ENCODE measurements at places on chromosomes 7 and 10.

DNA sequence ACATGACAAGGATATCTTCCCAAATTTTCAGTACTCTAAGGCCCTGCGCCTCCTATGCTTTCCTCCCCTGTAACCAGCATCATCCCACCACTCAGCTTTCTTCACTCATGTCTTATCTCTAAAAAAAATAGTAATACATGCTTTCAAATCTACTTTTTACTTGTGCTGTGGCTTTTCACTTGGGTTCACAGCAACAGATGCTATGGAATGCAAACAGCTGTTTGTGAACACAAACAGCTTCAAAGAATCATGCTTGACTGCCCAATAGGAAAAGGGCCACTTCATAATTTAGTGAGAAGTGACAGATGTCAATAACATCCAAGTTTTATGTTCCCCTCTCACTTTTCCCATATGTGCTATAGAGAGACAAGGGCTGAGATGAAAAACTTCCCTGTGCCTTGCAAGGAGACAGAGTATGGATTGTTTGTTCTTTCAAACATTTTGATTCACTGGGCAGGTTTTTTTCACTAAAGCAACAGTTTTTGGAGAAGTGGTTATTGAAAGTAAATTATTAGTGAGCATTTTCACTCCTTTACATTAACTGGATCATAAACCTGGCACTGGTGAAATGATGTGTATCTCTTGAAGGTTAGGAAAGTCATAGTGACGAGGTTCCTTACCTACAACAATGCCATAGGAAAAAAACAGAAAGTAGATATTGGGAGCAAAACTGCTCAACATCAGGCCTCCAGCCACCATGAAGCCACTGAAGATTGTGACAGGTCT lies 37.3 kb downstream of the SLC16A9 start:
- DNase-seq: no peak

DNA sequence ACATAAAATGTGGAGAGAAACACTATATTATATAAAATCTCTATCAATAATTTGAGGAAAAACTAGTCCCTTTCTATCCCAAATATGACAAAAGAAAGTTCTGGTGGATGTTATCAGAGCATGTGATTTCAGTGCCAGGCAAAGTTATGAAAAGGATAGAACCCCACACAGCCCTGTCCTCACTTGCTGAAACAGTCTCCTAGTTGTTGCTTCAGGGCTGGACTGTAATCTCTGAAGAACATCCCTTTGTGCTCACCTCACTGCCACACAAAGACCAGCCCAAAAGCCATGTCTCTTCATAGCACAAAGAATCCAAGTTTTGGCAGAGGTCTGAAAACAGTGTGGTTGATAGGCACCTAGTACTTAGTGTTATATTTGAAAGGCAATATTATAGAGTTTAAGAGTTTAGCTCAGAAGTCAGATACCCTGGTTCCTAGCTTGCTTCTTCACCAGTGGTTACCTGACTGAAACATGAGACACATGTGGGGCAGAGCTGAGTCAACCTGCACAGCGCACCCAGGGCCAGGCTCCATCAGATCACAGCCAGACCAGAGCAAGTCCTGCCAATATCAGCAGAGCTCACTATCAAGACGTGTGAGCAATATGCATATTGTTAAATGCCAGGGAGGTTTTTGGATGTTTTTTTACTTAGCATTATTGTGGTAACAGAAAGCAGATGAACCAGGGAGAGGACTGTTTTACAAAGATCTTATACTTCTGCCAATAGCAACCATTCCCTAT lies 25.0 kb downstream of the CYP3A7 start:
- no peak for DNase-seq

DNA sequence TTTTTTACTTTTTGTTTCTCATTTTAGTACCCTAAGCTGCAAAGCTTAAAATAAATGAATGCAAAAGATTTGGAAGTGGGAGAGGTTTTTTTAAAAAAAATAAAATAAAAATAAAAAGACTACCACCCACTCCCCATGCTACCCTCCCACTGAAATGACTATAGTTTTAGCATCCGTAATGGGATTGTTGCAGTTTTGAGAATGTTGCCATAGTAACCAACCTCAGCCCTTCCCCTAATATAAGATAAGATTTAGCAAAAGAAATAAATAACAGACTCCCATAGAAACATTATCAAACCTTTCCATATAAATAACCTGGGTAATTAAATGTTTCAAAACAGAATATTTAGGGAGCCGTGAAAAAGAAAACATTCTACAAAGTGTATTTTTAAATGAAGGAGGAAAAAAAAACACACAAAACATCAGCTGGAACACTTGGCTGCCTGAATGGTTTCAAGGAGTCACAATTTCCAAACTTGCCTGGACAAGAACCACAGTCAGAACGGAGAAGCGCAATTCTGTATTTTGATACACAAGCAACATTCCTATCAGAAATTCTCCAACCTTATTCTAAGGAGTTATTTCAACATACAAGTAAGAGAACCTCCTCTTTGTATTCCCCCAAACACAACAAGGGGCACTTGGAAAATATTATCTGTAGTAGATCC lies 57.4 kb downstream of the DGKI start:
- no peak for DNase-seq

GRCh38 chr10:29273478-29273877 lies 15.4 kb upstream of the LYZL1 start:
- DNase-seq: no peak

DNA sequence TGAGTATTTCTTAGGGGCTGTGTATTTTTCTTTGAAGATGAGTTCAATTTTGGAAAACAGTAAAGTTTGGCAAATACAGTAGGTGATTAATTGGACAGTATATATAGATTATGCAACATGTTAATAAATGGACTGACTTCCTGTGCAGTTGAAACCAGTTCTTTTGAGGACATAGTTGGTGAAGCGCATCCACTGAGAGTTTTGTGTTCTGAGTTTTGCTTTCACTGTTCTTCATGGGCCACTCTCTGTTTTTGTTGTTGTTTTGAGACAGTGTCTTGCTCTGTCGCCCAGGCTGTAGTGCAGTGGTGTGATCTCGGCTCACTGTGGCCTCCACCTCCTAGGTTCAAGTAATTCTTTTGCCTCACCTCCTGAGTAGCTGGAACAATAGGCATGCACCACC lies 109.0 kb downstream of the SDHAF3 start:
- no peak for DNase-seq

DNA sequence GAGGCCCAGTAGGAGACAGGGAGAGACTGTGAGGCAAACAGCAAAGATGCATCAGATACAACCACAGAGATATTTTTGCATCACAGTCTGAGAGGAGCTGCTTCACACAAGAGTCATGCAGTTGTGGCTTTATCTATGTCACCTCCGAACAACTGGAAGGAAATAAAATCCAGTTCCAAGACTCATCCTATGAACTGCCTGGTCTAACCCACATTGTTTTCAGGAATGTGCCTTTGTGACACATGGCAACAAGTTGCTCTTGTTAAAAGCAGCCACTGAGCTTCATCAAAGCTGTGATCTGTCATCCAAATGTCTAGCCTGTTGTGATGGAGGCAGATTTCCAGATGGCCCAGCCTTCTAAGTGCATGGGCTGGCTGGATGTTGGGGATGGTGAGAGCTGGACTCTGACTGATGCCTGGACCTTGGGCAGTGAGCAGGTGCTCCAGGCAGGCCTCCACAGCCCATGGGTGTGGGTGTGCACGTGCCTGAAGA lies 255.0 kb downstream of the BMPER start:
- no peak for DNase-seq

DNA sequence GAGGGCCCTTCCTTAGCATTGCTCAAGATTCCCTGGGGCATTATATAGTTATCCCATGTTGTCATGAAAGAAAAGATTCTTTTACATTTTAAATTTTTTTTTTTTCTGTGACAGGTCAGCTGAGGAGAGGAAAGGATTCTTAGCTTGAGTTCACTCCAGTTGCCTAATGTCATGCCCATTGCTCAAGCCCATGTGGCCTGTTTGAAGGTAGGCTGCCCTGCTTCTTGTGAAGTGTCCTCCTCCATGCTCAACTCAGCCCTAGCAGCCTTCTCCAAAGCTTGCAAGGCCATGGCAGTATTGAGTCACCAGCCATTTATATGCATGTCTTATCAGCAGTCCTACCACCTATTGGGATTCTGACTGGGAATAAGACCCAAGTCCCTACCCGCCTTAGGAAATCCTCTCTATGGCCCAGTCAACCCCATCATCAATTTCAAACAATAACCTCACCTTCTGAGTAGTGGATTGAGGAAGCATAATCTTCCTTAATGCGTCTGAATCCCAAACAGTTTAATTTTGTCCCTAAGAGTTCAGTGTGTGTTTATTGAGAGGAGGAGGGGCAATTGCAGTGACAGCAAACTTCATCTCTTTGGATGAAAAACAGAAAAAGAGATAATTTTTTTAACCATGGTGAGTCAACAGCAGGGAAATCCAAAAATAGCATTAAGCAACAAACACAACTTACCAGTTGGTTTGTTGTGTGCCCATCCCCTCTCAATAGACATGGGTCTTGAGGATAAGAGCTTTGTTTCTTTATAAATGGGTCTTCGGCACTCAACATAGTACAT lies 38.6 kb upstream of the WASL start:
- no peak for DNase-seq

- no peak for DNase-seq
These were observed 53.9 kb downstream of the ARHGAP22 start for GRCh38 chr10:48550977-48551376.

- DNase-seq: no peak
These were observed 63.7 kb downstream of the PRKG1 start for GRCh38 chr10:51137756-51138529.

GRCh38 chr10:47158116-47159071 lies 141.6 kb upstream of the GDF10 start:
- no peak for DNase-seq

DNA sequence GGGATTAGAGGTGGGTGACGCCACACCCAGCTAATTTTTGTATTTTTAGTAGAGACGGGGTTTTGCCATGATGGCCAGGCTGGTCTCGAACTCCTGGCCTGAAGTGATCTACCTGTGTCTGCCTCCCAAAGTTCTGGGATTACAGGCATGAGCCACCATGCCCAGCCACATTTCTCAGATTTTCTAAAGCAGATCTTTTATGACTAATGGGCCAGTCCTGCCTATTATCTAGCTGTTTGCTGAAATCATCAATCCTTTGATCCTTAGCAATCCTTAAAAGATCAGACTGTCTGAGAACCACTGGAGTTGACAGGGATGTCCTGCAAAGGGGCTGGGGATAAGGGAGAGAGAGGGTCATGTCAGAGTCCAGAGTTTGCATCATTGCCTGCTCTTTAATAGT lies 21.2 kb upstream of the ABCA13 start:
- DNase-seq: no peak

GRCh38 chr7:43784030-43784584 lies 25.6 kb downstream of the BLVRA start:
- no peak for DNase-seq

- no peak for DNase-seq
These were observed 92.8 kb downstream of the CD36 start for GRCh38 chr7:80731281-80731680.

GRCh38 chr7:128458956-128459355 lies 3.3 kb downstream of the HILPDA start:
- DNase-seq: no peak

DNA sequence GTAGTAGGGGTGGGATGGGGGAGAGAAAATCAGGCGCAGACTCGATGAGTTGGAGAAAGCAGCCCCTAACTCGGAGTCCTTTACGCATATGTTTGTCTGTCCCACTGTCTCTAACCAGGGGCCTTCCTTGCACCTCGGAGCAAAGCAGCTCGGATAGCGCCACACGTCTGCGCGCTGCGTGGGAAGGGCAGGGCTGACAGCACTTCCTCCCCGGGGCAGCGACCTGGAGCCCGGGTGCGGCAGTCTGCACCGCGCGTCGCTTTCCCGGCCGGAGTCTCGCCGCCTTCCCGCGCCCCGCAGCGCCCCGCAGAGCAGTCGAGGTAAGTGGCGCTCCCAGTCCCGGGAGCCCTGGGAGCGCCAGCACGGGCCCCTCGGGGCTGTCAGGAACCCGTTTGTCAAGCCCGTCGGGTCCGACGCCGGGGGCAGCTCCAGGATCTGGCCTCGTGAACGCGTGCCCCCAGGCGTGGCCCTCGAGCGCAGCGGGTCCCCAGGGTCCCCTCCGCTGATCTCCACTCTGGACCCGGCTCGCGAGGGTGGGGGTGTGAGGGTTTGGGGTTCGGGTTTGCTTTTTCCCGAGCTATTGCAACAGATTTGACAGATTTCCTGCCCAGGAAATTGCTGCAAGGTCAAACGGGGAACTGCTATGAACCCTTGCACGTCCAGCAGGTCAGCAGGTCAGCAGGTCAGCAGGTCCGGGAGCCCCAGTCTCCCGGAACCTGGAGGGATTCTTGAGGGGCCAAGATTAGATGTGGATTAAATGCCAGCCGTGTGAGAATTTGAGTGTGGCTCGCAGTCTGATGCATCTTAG lies 597 bp downstream of the APBB1IP start:
- DNase-seq: no peak

DNA sequence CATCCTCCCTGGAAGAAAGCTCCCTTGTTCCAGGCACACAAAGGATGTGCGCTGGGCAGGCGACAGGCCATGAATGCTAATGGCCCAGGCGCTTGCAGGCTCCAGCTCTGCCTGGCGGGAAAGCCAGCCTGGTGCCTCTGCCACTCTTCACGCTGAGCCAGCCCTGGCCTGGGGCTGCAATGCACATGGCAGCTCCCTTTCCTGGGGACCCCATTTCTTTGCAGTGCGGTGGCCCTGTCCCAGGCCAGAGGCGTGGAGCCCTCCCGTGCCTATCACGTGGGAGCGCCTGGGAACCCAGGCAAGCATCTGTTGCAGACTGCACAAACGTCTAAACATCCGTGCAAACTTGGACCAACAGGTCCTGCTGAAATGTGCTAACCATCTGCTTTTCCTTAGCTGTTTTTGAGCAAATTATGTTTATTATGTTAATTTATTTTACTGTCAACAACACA lies 152.1 kb upstream of the LYZL2 start:
- DNase-seq: no peak

All from NCI-H1436 treated with DMSO at 0.1 percent for 48 hours (cell line).